ENCODE measurements at places on chromosomes 2 and 18.
A peak's percentile ranks its signal among the peaks of the same experiment; 100 is the strongest.

- DNase-seq, result no peak
These were observed 1026.2 kb upstream of the ZEB2 start for GRCh38 chr2:145546091-145546490.

- no peak for DNase-seq
These were observed 216.7 kb upstream of the STON1 start for GRCh38 chr2:48313036-48313877.

DNA sequence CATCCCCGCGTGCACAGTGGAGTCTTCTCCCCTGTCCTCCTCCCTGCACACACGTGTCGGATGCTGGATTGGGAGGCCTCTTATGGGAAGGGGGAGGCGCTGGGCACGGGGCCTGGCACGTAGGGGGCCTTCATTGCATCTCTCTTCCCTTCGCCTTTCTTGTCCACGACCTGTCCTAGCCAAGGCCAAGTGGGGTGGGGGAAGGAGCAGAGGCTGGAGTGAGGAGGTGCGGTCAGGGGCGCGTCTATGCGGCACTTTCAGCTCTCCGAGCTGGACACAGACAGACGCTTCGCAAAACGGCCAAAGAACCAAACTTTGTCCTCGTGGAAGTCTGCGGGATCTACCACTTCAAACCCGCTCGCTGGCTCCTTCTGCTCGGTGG lies 13.4 kb downstream of the ALPG start:
- no peak for DNase-seq

DNA sequence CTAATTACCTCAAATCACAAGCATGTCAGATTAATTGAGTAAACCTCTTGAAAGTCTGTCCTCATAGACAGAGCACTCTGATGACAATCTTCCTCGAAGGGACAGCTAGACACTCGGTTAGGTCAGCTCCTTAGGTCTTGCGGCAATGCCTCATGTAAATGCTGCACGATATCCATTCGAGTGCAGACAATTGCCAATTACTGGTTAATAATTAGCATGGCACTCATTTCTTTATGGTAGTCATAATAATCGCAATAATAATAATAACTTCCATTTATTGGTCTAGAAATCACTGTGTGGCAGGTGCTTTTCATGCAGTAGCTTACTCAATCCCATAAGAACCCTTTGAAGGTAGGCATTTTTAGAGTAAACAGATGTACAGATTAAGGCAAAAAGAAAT lies 44.7 kb upstream of the DSC1 start:
- DNase-seq, result no peak

- DNase-seq, result no peak
These were observed 66.4 kb downstream of the CDH7 start for GRCh38 chr18:65817178-65817577.

GRCh38 chr2:128311216-128311754 lies 7.4 kb downstream of the HS6ST1 start:
- DNase-seq, result peak; percentile 41

GRCh38 chr18:70139138-70139537 lies 66.3 kb downstream of the RTTN start:
- no peak for DNase-seq

DNA sequence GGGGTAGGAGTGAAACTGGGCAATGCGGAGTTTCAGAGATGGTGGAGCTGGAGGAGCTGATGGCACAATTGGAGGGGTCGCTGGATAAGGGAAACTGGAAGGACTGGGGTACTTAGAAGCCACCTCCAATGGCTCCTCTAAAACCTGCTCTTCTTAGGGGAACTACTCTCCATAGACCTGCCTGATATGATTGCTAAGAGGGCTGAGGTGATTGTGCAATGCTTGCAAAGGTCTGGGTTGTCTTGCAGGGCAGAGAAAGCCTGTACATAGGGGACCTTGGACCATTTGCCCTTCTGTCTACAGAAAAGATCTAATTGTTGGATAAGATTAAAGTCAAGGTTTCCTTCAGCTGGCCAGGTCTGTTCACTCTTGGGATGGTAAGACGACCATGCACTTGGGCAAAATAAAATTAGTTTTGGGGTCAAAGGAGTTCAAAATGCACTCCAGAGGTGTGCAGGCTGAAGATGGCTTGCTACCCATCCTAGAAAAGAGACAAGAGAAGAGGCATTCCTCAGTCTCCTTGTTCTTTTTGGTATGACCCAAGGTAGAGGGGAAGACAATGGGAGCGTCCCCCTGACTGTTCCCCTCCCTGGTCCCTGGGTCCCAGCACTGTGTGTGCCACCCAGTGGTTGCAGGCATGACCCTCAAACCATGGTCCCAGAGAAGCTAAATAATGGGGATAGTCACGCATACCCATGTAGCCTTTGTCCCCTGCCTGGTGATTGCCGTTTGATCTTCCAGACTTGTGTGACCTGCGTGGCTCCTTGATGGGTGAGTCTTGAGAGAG lies 41.1 kb downstream of the STK17B start:
- DNase-seq, result no peak

DNA sequence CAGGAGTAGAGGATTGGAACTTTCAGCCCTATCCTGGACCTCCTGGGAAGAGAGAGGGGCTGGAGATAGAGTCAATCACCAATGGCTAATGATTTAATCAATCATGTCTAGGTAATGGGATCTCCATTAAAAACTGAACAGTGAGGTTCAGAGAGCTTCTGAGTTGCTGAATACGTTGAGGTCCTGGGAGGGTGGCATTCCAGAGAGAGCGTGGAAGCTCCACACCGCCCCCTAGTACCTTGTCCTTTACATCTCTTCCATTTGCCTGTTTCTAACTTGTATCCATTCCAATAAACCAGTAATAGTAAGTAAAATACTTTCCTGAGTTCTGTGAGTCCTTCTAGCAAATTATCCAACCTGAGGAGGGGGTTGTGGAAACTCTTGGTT lies 101.7 kb downstream of the B3GNT2 start:
- no peak for DNase-seq

GRCh38 chr2:120631236-120631635 lies 104.4 kb upstream of the GLI2 start:
- DNase-seq, result no peak

- peak; percentile 86 for DNase-seq
These were observed at the start of gene FIGN for GRCh38 chr2:163735685-163736432. Gene FIGN, minus strand, starts transcription at chr2:163736008. Its CDS starts 1,081 bp downstream, at chr2:163734927.

GRCh38 chr2:218270721-218271486 lies 585 bp downstream of the PNKD start:
- DNase-seq, result no peak

- no peak for DNase-seq
These were observed 474 bp upstream of the CERKL start for GRCh38 chr2:181657379-181657778.

- DNase-seq, result peak; percentile 74
These were observed 30.9 kb downstream of the RTP5 start for GRCh38 chr2:241900251-241901017.

DNA sequence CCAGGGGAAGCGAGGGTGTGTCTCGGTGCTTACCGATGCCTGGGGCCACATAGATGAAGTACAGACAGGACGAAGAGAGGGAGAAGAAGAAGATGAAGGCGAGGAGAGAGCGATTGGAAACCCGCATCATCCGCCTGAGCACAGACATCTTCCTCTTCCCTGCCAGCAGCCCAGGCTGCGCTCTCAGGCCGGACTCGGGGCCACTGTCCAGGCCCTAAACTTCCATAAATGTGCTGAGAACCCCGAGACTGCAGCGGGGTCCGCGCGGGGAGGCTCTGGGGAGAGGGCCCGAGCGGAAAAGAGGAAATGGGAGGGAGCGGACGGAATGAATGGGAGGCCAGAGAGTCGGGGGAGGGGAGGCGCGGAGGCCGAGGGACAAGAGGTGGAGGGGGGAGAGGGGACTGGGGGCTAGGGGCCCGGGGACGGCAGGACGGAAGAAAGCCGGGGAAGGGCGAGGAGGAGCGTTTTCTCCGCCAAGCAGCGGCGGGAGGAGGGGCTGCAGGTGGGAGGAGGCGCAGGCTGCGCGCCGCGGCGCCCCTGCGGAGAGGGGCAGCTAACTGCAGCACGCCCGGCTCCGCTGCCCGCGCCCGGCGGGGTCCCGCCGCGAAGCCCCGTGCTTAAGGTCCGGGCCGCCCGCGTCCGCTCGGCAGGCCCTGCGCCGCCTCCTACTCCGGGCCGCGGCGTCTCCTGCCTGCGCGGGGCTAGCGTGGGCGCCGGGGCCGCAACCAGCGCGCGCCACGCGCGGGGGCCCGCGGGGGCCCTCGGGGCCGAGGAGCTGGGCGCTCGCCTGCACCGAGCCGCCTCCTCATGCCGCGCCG lies at the start of gene B4GALT6:
TSS of gene B4GALT6 (minus strand) at position 303 of the 818 bp plus-strand sequence. CDS start at position 148, 155 bp downstream.
- DNase-seq, result peak; percentile 76

GRCh38 chr2:101781326-101781725 lies 83.8 kb downstream of the MAP4K4 start:
- peak; percentile 77 for DNase-seq

- no peak for DNase-seq
These were observed 8.8 kb downstream of the SIGLEC15 start for GRCh38 chr18:45834306-45834705.

GRCh38 chr2:30981096-30981495 lies 157.1 kb downstream of the GALNT14 start:
- no peak for DNase-seq

DNA sequence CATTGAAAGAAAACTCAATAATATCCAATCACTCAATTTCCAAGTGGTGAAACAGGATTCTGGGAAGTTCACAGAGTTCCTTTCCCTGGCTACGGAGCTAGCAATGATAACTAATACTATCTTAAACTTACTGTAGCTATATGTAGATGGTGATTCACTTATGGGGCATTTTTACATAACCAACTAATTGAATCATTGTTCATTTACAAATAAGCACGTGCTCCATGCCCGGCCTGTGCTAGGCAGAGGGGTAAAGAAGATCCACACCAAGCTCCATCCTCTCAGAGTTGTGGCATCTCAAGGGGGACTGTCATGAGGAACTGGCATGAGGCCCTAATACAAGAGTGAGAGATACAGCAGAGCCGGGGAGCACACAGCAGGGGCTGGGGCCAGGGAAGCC lies 176.3 kb downstream of the ANKRD30B start:
- no peak for DNase-seq

DNA sequence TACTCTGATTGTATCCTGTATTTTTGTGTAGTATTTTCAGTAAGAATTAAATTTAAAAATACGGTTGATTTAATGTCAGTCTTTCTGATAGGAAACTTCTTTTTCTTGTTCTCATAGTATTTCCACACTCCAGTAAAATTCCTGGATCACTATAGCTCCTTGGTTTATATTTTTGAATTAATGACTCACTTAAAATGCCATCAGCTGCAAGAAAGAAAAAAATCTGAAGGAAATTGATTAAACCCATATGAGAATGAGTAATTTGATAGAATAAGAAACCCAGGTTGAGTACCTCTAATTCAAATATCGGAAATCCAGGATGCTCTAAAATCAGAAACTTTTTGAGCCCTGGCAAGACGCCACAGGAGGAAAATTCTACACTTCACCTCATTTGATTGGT lies 186.8 kb upstream of the RND3 start:
- DNase-seq, result no peak

GRCh38 chr2:70671092-70671675 lies 96.8 kb downstream of the ADD2 start:
- DNase-seq, result peak; percentile 55

- no peak for DNase-seq
These were observed 4.8 kb downstream of the ANO7 start for GRCh38 chr2:241193271-241193670.

DNA sequence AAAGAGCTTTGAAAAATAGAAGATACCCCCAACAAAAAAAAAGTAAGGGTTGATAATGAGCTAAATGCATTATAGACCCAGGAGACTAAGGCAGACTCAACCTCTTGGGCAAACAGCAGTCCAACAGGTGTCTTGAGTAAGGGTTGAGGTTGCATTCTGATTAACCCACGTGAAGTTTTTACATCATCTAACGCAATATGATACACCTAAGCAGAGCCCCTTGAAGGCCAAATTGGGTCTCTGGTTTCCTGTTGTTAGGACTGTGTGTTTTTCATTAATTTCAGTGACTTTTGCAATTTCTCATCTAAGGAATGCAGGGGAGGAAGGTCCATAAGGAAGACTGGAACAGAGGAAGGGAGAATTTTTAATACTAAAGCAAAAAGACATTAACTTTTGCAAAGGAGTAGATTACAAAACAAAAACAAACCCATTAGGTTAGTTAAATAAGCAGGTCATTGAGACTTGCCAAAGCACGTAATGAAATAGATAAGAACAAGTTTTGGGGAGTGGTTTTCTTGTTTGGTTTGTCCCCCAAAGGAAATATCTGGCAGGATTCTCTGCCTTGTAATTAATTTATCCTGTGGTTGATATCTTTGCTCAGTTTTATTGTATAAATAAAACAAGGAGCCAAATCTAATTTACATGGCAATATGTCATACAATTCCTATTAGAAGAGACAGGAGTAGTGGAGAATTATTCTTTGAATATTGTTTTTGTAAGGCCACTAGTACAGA lies 244.3 kb downstream of the ETAA1 start:
- DNase-seq, result no peak

GRCh38 chr2:120332384-120332783 lies 13.6 kb upstream of the INHBB start:
- no peak for DNase-seq

- no peak for DNase-seq
These were observed 218.8 kb upstream of the NRP2 start for GRCh38 chr2:205463466-205464025.

GRCh38 chr18:76275727-76276313 lies 219.2 kb downstream of the ZNF516 start:
- no peak for DNase-seq

DNA sequence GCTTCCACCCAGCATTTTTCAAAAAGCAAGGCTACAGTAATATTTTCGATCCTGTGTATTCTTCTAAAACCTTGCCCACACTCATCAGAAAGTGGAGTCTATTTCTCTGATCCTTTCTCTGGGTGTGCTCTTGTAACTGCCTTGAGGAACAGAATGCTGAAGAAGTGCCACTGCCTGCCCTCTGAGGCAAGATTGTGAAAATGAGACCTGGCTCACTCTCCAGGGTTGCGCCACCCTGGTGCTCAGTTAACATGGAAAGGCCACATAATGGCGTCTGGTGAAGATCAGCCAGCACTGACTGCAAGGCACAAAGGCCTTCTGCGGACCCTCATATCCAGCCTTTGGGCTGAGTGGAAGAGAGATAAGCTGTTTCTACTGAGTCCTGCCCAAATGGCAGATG lies 11.2 kb upstream of the SH3RF3 start:
- DNase-seq, result peak; percentile 26

GRCh38 chr18:43994381-43994780 lies 686.3 kb upstream of the SETBP1 start:
- no peak for DNase-seq

- DNase-seq, result no peak
These were observed 124.6 kb downstream of the VIT start for GRCh38 chr2:36820942-36821605.

- no peak for DNase-seq
These were observed 12.2 kb downstream of the RNASEH1 start for GRCh38 chr2:3545788-3546478.

DNA sequence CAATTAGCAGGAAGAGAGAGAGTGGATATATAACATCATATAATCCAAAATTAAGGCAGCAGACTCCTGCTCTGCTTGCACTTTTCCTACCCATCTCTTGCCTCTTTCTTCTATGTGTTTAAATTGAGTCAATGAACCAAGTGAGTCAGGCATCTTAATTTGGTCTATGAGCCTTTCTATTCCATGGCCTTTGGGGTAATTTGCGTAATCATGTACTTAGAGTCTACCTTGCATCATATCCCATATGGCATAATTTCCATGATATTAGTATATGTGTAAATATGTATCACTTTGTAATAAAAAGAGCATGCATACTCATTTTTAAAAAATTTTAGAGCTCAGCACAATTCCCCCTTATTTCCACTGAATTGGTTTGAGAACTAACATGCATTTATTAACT lies 555.2 kb downstream of the STK39 start:
- no peak for DNase-seq

- DNase-seq, result no peak
These were observed 906.6 kb upstream of the CDH2 start for GRCh38 chr18:29083545-29083944.

All from cardiac septum (tissue), 1 donor.